Bone marrow (tissue), 2 donors: ENCODE measurements at places on chromosomes 7 and 10.
A peak's percentile ranks its signal among the peaks of the same experiment; 100 is the strongest.

DNA sequence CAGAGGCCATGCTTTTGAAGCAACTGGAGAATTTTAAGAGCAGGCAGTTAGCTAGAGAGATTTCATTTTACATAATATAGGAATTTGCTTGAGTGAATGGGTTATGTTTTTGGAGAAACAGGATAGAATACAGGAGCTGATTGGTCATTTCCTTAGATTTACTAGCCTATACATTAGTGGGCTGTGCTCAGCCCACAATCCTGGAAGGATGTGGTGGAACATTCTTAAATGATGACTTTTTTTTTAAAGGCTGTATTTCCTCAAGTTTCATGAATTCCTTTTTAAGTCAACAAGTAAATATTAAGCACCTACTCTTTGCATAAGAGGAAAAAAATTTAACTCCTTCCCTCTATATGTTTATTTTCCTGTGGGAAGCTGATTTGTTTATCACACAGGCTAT is 314.4 kb upstream of the BMPER start:
- DNase-seq: no peak

DNA sequence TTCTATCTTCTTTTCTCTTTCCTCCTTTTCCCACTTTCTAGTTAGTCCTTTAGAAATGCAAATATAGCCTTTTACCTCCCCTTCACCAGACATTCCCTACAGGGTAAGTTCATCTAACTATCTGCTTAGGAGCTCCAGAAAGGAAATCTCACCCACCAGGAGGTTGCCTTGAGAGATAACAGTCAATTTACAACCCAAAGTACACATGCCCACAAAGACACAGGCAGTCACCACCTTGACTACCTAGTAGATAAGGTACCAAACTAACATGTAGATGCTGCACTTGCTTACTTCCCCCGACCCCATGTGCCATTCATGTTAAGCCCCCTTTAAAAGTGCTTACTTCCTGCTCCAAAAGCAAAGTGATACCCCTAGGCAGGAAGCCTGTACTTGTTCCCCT is 12.8 kb upstream of the CREB3L2 start:
- no peak for DNase-seq

- no peak for DNase-seq
Measured at GRCh38 chr7:111470998-111471397, 91.3 kb downstream of the IMMP2L start.

- no peak for DNase-seq
Measured at GRCh38 chr10:42836771-42837468, 54.3 kb downstream of the BMS1 start.

DNA sequence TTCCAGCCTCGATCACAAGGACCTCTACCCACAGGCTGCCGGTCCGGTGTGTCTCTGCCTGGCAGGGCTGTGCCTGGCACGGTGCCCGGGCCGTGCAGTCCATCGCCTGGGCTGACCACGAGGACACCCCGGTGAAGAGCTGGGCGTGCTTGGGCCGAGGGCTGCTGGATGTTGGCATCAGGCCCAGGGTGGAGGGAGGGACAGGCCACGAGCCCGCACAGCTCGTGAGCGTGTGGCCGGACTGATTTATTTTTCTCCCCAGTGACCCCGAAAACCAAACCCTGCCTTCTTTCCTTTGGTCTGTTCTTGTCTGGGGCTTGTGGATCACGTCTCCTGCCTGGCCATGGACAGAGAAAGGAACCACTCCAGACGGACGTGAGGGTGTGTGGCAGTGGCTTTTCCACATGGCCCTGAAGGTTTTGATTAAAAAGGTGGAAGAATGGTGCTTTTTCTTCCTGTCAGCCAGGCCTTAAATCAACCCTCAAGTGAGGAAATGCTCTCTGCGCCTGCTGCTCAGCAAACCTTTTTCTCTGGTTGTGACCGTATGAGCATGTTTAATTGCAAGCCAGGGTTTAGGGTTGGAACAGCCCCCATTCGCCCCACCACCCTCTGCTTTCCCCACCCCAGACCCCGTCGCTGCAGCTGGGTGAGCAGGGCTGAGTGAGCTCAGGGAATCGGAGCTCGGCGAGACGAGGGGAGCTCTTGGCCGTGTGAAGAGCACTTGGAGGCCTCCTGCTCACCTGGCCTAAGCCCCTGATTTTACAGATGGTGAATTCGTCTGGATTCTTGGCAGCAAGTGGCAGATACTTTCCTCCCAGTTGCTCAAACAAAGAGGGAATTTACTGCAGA is 130.1 kb downstream of the RGS10 start:
- DNase-seq: no peak

DNA sequence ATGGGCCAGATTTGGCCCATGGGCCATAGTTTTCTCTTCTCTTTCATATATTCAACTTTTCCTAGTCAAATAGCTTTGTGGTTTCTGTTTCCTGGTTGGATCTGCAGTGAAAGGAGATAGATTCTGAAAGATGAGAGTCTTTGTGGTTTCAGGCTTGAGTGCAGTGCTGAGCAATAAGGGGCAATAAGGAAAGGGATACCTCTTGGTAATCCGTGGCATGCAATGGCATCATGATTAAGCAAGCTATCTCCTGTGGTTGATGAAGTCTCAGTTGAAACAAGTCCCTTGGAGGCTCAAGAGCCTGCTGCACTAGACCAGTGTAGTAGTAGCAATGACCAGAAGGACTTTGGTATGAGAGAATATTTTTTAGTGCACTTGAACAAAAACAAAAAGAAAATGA is 187.7 kb upstream of the CNTNAP2 start:
- no peak for DNase-seq

- DNase-seq: peak; percentile 32
Measured at GRCh38 chr7:25565949-25566348, 337.7 kb upstream of the NPVF start.

DNA sequence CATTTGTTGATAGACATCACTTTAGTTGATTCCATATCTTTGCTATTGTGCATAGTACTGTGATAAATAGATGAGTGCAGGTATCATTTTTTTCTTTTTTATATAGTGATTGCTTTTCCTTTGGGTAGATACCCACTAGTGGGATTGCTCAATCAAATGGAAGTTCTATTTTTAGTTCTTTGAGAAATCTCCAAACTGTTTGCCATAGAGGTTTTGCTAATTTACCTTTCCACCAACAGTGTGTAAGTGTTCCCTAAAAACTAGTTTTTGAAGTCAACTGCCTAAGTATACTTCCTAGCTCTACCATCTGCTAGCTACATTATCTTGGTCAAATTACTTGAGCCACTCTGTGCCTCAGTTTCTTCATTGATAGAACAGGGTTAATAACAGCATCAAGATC is 31.5 kb upstream of the RSBN1L start:
- DNase-seq: no peak

DNA sequence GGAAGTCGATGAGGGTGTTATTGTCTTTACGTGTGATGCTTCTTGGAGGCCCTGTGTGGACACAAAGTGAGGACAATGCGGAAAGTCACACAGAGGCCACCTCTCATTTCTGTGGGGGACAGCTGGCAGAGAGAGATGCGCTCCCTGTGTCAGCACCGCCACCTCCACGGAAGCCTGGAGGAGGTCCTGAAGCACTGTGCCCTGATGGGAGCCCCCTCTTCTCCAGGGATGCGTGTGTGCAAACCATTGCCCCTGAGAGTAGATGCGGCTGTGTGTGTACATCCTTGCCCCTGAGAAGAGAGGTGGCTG is 2.0 kb downstream of the PTPRE start:
- DNase-seq: no peak

- no peak for DNase-seq
Measured at GRCh38 chr7:3559278-3559677, 258.2 kb downstream of the SDK1 start.

DNA sequence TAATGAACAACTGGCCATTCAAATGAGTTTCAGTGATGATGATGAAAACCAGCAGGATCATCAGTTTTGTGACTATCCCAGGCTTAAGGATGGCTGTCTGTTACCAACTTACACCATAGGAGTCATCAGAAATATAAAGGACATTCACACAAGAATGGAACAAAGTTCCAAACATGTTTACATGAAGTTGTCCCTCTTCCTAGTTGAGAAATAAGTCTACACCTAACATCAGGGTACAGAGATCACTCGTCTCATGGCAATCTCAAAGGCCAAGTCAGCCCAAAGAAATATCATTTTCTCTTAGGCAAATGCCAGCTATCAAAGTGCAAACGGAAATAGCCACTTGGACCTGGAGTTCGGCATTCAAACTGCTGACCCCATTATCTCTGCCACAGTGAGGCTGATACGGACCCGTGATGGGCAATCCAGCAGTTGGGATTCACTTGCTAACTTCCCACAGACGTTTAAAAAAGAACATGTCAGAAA is 53.0 kb downstream of the CREB3L2 start:
- DNase-seq: no peak

DNA sequence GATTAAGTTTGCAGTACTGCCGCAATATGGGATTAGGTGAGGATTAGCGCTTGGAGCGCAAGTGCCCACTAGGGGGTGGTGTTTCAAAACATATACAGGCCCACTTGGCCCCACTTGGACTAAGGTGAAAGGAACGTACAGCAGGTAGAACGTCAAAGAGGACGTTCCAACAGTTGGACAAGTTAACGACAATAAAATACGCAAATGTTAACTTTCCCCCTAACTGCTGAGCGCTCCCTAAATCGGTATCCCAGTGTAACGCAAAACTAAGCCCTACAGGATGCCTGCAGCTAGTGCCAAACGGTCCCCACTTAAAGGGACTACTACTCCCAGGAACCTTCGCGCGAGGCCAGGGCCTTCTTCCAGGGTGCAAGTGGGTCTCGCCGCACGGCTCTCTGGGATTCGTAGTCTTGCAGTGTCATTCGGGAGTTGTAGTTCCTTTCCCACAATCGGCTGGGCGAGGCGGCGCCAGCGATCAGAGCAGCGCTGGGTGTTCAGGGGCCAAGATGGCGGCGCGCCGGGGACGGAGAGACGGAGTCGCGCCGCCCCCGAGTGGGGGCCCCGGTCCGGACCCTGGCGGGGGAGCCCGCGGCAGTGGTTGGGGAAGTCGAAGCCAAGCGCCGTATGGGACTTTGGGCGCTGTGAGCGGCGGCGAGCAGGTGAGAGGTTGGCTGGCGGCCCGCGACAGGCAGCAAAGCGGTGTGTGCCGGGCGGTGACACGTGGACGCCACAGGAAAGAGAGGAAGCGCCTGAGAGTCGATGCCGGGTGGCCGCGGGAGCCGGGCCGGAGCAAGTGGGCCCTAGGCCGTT is at the start of gene PPRC1:
TSS of gene PPRC1 (plus strand) at position 478 of the 810 bp plus-strand sequence. CDS start at position 507, 29 bp downstream.
- DNase-seq: peak; percentile 100

DNA sequence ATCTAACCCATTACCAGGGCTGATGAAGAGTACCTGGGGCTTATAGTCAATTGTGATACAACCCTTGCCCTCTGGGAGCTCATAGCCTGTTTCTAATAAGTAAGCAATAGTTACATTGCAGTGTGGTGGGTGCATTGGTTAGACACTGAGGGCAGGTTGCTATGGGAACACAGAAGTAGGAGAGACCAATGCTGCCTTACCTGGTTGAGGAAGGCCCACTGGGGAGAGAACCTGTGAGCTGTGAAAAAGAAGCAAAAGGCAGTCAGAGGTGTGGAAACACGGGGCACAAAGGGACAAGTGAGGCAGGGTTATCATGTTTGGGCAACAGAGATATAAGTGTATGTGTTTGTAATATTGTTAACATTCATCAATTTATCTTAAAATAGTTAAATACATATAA is 51.9 kb downstream of the WDFY4 start:
- DNase-seq: no peak

DNA sequence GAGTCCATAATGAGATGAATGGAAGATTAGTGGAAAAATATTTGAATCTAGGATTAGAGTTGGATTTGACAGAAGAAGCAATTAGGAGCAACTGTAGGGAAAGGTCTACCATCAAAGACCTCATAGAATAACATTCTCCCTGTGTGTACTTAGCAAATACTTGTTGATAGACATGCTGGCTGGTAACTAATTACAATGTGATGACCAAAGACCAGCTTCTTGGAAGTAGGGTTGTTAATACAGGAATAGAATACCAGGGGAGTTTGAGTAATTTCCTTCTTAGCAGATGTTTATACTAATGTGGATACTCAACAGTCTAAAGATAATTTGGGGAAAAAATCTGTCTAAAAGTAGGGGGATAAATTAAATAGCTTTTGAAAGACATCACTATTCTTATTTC is 357.5 kb upstream of the BMPER start:
- no peak for DNase-seq

GRCh38 chr7:1933066-1933750 is 263.1 kb downstream of the ELFN1 start:
- DNase-seq: no peak
